Upper lobe of left lung (tissue), 6 donors: ENCODE measurements at places on chromosomes 1 and 21.
A peak's percentile ranks its signal among the peaks of the same experiment; 100 is the strongest.

- no peak for DNase-seq
Observed at GRCh38 chr21:31184459-31184858, 146.2 kb upstream of the KRTAP19-8 start.

DNA sequence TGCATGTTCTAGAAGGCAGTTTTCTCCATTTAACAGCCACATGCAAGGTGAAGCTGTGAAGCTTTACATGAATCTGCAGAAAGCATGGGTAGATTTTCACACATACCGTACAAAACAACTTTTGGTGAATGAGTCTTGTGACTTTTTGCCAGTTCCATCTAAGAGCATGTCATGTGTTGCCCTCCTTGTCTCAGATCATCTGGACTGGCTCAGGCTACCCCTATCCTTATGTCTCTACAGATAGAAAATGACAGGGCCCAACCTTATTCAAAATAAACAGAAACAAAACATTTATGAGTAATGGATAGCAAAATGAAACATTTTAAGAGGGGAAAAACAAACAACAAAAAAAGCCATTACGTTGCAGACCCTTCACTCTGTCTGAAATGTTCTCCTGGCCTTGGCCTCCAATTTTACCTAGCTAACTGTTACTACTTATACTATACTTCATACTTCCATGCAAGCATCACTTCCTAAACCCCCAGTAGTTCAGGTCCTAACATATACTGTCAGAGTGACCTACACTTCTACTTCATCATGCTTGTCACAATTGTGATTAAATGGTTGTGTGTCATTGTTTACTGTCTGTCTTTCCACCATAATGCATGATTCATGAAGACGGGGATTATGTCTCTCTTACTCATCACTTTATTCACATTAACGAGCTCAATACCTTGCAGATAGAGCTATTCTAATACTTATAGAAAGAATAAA is 39.0 kb downstream of the LRRC8C start:
- no peak for DNase-seq

- DNase-seq: no peak
Observed at GRCh38 chr1:34292472-34292871, 115.8 kb downstream of the C1orf94 start.

DNA sequence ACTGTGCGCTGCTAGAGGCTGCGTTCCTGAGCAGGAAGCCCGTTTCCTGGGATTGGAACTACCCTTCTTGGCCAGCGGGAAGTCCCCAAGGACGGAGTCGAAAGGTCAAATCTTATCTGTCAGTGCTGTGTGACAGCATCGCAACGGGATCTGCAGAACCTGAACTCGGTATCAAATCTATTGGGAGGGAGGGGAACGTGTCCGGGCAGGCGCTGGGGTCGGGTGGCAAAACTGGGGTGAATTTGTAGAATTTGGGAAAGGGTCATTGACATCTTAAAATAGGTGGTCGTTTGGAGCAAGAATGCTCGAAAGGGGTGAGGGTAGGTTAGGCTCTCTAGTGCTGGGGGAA is 725 bp upstream of the ARPC5 start:
- peak; percentile 20 for DNase-seq

DNA sequence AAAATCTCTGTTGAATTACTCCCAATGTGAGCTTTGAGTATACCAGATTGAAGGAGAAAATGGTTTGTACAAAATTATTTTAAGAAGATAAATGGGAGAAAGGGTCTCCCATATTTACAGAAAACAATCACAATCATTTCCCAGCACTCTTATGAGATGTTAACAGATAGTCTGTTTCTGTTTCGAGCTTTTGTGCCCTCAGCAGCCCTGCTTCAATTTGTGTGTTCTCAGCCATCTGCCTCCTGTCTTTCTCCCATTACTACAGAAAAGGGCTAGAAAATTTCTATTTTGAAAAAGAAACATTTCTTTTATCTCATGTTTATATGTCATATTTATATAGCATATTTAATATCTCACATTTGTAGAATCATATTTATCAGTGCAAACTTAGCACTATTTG is 498.4 kb downstream of the TTLL7 start:
- no peak for DNase-seq

DNA sequence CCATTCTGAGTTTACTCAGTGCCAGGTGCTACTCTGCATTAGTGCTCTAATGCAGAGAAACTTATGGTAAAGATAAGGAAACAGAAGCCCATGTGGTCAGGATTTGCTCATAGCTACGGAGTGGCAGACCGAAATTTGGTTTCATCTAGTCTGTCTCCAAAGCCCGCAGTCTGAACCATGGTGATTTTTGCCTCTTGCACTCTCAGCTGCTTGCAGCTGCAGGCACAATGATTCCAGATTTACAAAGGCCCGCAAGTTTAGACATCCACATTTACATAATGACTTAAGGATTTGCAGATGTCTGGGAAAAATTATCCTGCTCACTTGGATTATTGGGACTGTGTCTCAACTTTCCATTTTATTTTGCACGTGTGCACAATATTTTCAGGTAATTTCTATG is 161.3 kb upstream of the KCNJ6 start:
- no peak for DNase-seq

DNA sequence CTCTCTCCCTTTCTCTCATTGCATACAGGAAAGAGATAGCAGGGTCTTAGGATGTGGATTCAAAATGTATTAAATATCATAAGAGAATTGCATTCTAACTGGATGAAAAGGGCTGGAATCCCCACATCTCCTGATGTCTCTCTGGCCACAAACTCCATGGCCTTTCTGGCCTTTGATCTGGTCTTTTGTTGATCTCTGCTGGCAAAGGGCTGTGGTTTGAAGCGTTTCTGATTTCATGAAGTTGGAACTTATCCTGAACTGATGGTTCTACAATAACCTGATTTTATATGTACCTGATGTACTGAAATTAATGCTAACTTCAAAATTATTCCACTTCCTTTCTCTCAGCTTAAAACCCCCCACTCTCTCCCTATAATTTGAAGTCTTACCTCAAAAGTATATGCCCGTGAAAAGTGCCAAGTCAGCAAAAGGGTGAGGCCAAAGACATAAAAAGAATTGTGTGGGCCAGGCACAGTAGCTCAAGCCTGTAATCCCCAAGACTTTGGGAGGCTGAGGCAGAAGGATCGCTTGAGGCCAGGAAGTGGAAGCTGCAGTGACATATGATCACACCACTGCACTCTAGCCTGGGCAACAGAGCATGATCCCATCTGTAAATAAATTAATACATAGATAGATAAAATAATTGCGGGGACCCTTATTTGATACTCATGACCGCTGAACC is 6.4 kb upstream of the KIF14 start:
- DNase-seq: no peak

DNA sequence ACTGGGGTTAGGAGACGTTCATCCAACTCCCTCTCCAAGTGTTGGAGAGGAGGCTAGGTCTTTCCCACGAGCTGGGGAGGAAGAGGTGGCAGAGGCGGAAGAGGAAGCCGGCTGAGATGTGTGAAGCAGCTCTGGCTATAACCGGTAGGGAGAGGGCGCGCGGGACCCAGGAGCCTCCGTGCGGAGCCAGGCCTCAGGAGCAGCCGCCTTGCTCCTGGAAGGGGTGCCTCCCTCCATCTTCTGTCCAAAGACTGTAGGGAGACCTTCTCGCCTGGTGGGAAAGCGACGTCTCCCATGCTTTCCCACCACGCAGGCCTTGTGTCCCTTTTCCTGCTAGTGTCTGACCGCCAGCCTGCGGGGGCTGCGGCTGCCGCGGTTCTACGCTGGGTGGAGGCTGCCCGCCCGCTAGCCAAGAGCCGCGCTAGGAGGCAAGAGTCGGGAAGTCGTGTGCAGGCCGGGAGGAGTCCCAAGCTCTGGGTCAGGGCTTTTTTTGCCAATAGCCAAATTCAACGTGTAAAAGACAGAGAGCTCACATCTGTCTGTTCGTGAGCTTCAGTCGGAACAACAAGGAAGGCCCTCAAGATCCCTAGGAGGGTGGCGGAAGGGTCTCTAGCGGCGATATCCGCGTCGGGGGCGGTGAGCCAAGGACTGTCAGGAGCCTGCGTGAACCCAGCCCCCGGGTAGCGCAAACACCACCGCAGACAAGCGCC is 8.4 kb upstream of the NBPF11 start:
- DNase-seq: peak; percentile 66

GRCh38 chr1:223492044-223492443 is 98.8 kb downstream of the CCDC185 start:
- peak; percentile 45 for DNase-seq

- peak; percentile 45 for DNase-seq
Observed at GRCh38 chr1:243316366-243316989, 60.6 kb downstream of the SDCCAG8 start.

GRCh38 chr1:176656257-176656995 is 193.5 kb downstream of the PAPPA2 start:
- no peak for DNase-seq

- DNase-seq: peak; percentile 14
Observed at GRCh38 chr21:38498057-38498833, at the start of gene ERG. Gene ERG, minus strand, starts transcription at chr21:38498477. Its CDS starts 97 bp downstream, at chr21:38498380.

- DNase-seq: no peak
Observed at GRCh38 chr1:231396643-231397042, 25.4 kb downstream of the EGLN1 start.

DNA sequence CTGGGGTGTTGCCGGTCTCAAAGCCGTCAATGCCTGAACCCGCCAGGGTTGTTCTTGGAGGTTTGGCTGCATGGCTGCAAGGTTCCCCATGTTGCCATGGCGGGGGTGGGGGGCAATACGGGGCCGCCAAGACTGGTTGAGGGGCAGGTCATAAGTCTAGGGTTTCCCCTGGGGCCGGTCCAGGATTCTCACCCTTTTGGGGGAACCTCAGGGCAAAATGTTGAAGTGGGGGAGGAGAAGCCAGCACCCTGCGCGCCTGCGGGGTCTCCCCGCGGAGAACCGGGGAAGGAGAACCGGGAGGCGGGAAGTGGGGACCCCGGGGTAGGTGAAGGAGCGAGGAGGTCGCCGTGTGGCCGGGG is 401 bp upstream of the ARHGEF10L start:
- no peak for DNase-seq

DNA sequence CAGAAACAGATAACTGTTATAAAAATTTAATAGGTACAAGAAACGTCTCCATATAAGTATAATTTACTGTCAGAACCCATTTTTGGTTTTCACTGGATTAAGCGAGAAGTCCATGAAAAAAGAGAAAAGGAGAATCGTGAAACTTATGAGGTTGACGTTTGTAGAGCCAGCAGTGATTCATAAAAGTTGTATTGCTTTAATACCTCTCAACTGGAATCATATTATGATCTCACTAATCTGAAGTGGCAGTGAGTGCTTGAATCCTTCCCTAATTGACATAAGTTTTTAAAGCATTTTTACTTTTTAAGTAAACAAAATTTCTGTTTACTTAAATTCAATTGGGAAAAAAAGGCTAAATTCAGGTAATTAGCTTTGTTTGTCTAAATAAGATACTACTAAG is 315.3 kb downstream of the TPR start:
- no peak for DNase-seq

- DNase-seq: no peak
Observed at GRCh38 chr1:234861024-234861620, 251.1 kb upstream of the IRF2BP2 start.

DNA sequence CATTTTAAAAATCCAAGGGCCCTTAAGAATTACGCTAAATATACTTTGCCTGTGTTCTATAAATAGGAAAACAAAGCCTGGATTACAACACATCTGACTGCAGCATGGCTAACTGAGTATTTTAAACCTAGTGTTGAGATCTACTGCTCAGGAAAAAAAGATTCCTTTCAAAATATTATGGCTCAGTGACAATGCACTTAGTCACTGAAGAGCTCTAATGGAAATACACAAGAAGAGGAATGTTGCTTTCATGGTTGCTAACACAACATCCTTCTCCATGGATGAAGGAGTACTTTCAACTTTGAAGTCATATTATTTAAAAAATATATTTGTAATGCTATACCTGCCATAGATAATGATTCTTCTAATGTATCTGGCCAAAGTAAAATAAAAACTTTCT is 248.3 kb upstream of the NEGR1 start:
- DNase-seq: no peak

- DNase-seq: no peak
Observed at GRCh38 chr1:182121787-182122186, 60.3 kb upstream of the ZNF648 start.

DNA sequence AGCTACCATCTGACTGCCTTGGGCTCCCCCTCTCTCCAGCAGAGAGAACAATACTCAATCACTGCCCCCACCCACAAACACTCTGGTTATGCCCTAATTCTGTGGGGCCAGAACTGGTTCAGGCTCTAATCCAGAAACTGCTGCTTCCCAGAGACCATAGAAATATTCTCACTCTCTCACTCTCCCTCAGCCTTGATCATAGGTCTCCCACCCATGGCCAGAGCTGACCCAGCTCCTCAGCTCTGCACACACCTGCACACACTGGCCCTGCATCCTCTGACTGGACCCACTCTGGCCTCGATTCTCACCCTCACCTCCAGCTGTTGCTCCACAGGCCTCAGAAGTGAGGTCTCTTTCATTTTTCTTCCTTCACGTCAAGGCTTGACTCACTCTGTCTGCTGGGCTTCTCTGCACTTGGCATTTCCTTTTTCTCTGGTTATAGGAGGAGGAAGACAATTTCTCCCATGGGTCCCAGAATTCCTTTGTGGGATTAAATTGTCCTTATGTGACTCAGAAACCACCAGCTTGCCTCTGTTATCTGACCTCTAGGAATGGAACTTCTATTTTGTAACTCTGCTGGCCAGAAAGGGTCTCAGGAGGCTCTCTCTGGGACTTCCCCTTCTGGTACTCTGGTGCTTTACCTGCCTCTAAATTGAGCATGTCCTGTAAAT is 15.6 kb upstream of the ZMYM6 start:
- DNase-seq: no peak

- no peak for DNase-seq
Observed at GRCh38 chr1:90706437-90707362, 10.4 kb downstream of the BARHL2 start.

DNA sequence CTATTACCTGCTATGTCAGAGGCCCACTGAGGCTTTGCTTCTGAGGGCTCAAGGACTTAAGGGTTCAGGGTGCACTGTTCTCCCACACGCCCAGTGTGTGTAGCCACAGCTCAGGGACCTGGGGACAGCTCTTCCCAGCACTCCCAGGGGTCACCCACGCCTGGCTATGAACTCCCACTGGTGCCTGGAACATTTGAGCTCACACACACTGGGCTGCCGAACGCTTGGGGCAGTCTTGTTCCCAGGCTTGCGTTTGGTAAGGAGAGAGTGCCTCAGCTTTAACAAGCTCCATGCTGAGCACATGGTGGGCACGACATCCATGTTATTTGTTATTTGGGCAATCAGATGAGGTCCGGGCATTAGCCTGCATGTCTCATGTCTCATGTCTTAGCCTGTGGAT is 37.6 kb downstream of the STUM start:
- no peak for DNase-seq

DNA sequence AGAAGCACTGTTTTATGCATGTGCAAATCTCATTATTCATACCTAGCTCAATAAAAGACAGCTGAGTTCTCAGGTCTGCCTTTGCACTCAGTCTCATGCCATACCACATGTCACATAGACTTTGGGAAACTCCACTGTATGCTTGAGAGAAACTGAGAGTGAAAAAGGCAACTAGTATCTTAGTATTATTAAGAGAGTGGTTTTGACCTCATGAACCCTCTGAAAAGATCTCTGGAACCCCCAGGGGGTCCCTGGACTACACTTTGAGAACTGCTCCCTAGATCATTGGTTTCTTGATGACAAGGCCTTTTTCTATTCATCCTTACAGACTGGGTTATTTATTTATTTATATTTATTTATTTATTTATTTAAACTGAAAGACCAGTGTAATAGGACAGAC is 3.7 kb upstream of the RHEX start:
- DNase-seq: no peak

- DNase-seq: no peak
Observed at GRCh38 chr1:185804206-185804605, 70.0 kb downstream of the HMCN1 start.
